ENCODE measurements at places on chromosomes 3 and 15.

GRCh38 chr3:160810362-160811236 is 54.6 kb downstream of the PPM1L start:
- peak; percentile 6 for DNase-seq

GRCh38 chr15:33468740-33469139 is 158.0 kb downstream of the RYR3 start:
- DNase-seq: no peak

DNA sequence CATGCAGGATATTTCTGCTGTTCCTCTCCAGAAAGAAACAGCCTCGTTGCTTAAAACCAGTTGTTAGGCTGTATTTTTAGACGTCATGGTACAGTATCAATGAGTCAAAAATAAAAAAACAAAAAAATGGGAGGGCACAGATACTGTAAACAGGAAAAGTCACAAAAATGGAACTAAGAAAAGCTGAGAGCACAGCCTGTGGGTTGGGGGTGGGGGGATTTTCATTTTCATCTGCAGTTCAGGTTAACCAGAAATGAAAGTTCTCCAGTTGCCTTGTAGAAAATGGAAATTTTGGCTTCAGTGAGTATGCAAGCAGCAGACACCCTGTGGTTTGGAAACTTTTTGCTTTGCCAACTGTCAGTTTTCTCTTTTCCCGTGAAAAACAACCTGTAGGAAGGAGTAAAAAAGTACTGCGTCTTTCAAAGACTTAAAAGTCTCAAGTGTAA is 59.0 kb downstream of the FRMD4B start:
- no peak for DNase-seq

DNA sequence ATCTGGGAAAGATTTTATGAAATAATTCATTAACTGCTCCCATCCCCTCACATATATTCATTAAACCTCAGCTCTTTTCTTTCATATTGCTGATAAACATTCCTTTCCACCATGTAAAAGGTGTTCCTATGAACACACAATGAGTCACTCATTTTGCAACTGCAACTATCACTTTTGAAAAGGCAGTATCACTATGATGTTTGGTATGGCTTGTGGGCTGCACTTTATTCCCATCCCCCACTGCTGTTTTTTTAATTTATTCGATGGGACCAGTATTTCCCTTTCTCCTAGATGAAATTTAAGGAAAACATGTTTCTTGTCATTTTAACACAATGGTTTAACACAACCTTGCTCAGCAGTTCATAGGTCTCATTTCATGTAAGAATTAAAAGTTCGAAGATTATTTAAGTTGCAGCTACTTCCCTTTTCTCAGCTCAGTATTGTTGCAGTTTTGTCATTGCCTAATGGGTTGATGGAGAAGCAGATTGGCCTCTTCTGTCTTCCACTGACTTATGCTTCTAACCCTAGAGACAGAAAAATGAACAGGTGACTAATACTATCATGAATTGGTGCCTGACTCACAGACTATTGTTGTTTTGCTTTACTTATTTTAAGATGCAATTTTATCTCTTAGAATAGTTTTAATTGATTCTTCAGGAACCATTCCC is 280.3 kb downstream of the ZPLD1 start:
- peak; percentile 48 for DNase-seq

DNA sequence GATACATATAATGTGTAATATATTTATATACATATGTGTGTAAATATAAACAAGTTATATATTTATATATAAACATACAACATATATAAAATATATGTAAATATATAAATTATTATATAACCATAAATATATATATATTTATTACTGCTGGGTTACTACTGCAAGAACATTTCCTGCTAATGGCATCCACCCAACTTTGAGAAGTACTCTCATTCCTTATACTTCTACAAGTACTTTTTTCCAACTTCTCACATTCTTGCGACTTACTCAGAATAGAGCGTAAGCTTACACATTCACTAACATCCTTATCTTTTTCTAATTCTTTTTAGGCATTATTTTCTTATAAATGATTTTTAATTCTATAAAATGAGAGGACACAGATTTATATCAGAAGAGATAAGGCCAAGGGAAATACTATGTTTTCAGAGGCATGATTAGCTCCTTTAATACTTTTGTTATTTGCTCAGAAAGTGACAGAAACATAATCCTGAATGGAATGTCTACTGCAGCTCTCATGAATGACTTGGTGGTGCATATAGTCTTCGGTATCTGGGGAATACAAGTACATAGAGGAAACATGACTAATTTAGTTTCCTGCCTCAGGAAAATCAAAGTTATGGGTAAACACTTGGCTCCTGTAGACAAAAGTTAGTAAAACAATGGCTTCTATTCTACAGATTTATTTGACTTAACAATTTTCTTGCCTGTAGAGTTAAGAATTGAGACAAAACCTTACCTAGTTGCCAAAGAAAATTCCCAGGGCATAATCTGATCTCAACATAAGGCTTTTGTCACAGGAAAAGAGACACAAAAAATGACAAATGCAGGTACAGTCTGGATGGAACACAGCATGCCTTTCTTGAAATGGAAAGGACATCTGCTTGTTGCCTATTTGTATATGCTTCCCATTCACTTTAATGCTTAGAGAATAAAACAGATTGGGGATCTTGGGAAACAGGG is 453.9 kb downstream of the SQOR start:
- DNase-seq: peak; percentile 29

DNA sequence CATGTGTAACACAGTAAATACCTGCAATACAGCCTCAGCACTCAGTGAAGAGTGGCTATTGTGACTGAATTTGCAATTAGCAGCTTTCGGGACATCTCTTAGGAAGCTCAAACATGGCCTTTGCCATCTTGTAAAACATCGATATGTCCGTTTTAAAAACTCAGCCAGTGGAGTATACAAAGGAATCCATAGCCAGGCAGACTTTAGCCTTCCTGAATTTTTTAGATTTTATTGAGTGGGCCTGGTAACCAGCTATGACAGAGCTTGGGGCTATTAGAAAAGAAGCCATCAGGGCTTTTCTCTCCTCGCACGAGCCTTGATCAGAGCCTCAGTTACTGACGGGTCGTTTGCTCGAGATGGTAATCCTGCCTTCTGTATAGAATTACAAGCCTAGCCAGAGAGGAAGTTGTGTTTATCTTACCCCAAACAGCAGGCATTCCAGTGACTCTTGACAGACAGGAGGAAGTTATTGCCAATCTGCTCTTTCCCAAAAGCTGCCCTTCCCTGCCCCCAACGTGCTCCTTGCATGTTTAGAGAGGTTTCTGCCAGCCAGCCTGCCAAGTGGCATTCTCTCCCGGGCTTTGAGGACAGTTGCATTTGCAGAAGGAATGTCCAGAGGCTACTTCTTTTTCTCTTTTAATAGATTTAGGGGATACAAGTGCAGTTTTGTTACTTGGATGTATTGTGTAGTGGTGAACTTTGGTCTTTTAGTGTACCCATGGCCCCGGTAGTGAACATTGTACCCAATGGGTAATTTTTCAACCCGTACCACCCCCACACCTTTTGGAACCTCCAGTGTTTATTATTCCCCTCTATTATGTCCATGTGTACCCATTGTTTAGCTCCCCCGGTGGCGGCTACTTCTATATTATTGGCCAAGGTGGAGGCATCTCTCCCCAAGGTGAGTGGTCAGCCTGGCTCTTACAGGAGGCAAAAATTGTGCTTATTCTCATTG is 40.6 kb downstream of the ITPR1 start:
- no peak for DNase-seq

- no peak for DNase-seq
These were observed 2.2 kb upstream of the BBX start for GRCh38 chr3:107520535-107520934.

DNA sequence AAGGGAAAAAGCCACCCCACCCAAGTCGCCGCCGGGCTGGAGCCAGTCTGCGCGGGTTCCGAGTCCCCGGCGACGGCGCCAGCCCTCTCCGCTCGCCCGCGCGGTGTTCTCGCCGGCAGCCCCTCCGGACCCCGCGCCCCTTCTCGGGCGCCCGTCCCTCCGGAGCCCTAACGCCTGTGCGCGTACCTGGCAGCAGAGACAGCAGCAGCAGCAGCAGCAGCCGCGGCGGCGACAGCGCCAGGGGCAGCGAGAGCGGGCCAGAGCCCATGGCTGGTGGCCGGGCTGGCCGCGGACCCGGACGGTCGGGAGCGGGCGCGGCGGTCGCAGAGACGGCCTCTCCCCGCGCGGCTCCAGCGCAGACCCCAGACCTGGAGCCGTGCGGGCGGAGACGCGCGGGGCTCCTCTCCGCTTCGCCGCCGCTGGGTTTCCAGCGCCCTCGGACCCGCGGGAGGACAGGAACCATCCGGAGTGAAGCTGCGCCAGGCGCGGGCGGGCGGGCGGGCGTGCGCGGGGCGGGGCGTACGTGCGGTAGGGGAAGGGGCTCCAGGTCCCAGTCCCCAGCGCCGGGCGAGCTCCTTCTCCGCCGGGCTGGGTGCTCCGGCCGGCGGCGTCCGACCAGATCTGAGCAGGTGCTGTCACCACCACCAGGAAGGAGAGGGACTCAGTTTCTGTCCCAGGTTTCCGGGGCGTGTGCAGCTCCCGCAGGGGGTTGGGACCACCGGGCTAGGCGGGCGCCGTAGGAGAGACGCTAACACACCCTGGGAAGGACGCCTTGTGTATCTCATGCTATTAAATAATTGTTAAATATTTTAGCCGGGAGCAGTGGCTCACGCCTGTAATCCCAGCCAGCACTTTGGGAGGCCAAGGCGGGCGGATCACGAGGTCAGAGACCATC is at the start of gene CHRNA3:
CHRNA3 (minus strand) TSS at position 470 of the 895 bp plus-strand sequence; CDS start at position 268, 202 bp downstream.
- DNase-seq: no peak

All from fibroblast of upper back skin (primary cell).